ENCODE measurements at places on chromosomes 3 and 15.

DNA sequence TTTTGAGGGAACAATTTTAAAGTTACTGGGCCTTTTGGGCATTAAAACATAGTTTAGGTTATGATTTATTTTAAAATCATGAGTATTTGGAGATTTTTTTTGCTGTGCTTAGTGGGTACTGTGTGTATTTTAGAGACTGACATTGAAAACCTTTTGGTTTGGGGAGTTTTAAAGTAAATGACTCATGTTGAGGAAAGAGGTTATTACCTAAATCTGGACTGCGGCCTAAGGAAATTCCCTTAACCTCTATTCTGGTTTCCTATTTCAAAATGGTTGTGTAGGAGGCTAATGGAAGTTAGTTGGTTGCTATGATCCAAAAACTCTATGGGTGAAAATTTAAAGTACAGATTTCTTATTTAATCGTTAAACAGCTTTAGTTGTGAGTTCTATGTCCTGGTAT, 57.3 kb upstream of the DPH6 start:
- no peak for DNase-seq

- no peak for DNase-seq
Observed at GRCh38 chr3:134003066-134003465, 26.7 kb downstream of the SLCO2A1 start.

DNA sequence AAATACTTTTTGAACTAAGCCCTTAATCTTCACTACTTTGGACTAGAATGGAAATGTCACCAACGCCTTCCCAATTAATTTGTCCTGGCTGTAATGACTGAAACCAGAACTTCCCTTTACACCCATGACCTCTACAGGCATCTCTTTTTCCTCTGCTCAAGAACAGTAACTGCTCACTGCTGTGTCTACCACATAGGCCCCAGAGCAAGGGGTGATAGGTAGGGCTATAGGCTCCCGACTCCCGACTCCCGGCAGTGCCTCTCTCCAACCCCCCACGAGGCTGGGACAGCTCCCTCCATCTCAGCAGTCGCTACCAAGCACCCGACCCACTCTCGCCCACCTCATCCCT, 384 bp upstream of the LEKR1 start:
- DNase-seq, result no peak

GRCh38 chr3:4751029-4751501, 228.2 kb upstream of the BHLHE40 start:
- no peak for DNase-seq

GRCh38 chr15:64681424-64682024, 93.9 kb downstream of the RBPMS2 start:
- peak; percentile 75 for DNase-seq

DNA sequence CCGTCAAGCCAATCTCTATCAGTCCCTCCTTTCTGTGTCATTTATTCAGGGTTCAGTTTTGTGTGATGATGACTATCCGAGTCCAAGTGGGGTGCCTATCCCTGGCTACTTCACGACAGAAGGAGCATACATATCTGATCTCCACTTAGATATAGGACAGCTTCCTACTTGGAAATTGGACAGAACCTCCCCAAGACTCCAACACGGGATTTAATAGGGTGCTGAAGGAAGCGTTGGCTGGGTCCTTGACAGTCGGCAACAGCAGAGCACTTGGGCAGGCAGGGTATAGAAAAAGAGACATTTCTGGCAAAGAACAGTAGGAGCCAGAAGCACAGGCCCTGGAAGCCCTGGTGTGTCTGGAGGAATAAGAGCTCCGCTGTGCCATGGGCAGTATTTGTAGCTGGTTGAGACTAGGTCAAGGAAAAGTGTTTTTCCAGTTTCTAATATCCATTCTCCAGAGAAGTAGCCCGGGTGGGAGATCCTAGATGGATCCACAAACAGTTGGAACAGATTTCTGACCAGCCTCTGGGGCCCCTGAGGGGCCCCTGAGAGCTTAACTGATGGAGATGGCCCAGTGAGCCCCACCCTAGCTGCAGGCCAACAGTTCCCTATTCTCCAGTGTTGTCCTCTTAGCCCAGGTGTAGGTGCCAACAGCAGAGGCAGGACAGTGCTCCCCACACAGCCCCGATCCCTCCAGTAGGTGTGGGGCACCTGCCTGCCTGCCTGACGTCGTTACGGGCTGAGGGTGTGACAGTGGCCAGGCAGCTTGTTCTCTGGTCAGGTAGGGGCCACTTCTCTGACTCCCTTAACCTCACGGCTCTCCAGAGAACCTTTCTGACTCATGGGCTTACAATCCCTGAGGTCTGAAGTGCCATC, 130.8 kb downstream of the CHCHD6 start:
- DNase-seq, result no peak

GRCh38 chr3:126399351-126399735, 4.6 kb downstream of the CFAP100 start:
- no peak for DNase-seq

GRCh38 chr3:164452707-164453106, 625.6 kb downstream of the SI start:
- DNase-seq, result no peak

DNA sequence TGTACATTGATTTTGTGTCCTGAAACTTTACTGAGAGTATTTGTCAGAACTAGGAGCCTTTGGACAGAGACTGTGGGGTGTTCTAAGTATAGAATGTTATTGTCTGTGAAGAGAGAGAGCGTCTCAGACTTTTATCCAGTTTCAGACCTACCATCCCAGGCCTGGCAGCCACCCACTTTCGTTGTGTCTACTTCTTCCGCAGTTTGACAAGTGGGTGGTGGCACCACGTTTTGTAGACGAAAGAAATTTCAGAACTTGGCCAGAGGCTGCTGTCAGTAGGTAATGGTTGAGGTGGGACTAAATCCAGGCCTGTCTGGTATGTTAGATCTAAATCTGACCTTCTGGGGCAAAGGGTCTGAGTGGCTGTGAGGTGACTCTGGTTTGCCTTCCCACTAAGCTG, 13.4 kb upstream of the TRAK1 start:
- DNase-seq, result no peak

- DNase-seq, result no peak
Observed at GRCh38 chr3:123651449-123652341, 66.8 kb upstream of the HACD2 start.

DNA sequence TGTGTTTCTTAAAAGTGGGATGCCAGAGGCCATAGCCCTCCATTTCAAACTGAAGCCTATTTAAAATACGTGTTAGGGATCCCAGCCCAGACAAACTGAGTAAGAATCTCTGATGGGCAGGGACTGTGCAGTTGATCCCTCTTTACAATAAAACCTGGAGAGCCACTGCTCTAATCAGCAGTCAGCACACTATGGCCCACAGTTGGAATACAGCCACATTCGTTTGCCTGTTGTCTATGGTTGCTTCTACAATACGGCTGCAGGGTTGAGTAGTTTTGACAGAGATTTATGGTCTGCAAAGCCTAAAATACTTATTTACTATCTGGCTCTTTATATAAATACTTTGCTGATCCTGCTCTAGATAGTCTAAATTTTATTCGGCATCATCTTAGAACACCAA, 32.4 kb downstream of the TJP1 start:
- DNase-seq, result no peak

DNA sequence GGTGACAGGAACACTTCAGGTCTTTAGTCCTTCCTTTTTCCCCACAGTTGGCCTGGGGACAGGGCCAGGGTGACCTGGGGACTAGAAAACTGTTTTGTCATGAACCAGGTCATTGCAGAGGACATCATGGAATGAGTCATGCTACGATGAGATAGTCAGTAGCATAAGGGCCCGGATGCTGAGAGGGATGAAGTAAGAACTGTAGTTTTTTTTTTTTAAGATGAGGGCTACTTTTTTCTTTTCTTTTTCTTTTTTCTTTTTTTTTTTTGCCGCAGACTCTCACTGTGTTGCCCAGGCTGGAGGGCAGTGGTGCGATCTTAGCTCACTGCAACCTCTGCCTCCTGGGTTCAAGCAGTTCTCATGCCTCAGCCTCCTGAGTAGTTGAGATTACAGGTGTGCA, 8.0 kb downstream of the MAP2K5 start:
- DNase-seq, result no peak

- peak; percentile 54 for DNase-seq
Observed at GRCh38 chr3:161559177-161559998, 62.8 kb downstream of the OTOL1 start.

- DNase-seq, result no peak
Observed at GRCh38 chr15:70608144-70608543, 155.2 kb downstream of the UACA start.

- DNase-seq, result no peak
Observed at GRCh38 chr3:169181666-169182065, 481.8 kb downstream of the MECOM start.

DNA sequence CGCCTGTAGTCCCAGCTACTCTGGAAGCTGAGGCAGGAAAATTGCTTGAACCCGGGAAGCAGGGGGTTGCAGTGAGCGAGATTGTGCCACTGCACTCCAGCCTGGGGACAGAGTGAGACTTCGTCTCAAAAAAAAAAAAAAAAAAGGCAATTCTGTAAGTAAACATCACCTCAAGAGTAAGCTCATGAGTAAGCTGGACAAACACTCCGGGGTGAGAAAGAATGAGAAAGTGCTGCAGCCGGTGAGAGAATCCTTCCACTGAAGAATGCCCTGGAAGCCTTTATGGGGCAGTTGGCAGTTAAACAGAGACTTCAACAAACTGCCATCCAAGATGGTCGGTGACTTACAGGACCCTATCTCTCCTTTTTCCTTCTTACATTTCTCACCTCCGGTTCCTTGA, 47.5 kb downstream of the FEZF2 start:
- no peak for DNase-seq

DNA sequence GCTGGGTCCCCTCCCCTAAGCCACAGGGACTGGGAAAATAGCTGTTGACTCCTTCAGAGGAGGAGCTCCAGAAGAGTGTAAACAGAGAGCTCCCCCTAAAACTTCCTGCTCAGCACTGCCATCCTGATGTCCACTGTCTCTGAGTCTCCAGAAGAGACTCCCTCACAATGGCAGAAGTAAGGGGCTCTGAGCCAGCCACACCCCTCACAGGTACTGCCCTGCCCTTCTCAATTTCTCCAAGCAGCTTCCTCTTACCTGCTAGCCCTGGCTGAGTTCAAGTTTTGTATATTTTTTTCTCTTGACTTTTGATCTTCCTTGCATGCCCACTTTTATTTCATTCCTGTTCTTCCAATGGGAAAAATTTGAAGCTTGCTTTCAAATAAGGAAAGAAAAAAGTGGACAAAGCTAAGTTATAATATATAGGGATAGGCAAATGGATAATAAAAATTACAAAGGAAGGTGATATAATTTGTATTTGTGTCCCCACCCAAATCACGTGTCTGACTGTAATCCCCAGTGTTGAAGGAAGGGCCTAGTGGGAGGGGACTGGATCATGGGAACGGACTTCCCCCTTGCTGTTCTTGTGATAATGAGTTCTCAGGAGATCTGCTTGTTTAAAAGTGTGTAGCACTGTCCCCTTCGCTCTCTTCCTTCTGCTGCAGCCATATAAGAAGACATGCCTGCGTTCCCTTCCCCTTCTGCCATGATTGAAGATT, 442.2 kb upstream of the WNT5A start:
- DNase-seq, result no peak

DNA sequence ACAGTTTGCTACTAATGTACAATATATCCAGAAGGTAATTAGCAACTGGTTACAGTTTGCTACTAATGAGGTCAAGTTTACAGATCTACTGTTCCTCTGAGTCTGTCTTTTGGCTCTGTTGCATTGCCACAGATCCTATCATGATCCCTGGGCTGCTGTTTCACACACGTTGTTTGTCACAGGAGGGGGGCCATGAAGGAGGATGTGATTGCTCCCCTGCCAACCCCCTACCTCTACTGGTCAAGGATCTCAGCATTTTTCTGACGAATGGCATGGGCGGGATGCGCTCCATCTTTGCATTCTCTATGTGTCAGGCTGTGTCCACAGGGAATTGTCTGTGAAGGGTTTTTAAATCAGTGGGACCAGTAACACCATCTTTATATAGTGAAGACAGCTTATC, 91.9 kb downstream of the CHL1 start:
- DNase-seq, result no peak

GRCh38 chr3:158084651-158085050, 21.6 kb downstream of the SHOX2 start:
- no peak for DNase-seq

DNA sequence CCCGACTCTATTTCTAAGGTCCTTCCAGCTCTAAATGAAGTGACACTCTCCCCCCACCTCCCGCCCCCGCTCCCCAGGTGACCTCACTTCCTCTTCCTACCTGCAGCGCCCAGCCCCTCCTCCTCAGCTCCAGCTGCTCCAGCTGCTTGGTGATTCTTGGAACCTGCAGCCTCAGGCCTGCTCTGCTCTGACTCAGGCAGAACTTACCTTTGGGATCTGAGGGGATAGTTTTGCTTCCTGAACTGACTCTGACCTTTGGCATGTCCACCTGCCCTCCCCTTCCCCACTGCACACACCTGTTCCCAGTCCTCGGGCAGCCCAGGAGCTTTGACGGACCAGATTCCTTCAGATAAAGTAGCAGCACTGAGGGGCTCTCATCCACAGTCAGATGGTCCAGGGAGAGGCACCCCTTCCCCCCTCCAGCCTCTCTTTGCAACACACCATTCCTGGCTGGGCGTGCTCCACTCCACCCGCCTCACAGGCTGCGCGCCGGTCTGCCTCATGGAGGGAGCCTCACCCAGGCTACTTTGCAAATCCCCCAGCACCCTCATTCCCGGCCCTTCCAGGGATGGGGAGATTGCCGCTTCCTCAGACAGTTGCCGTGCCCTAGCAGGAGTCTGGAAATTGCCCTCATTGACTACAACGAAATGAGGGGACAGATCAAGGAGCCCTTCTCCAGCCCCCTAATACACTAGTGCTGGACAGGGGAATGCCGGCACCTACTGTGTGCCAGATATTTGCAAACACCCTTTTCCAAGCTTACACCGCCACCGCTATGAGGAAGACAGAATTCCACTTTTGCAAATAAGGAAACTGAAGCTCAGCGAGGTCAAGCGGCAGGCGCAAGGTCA, 692 bp upstream of the C15orf39 start:
- DNase-seq, result peak; percentile 79

GRCh38 chr15:64695561-64695992, 79.8 kb downstream of the RBPMS2 start:
- DNase-seq, result no peak

- peak; percentile 17 for DNase-seq
Observed at GRCh38 chr3:33645060-33645647, 72.9 kb downstream of the CLASP2 start.
